Activated T-cell treated with anti-CD3 and anti-CD28 coated beads, Interleukin-2, amount 50 U/mL, for 72 hours (primary cell): ENCODE measurements at places on chromosomes 16 and 17.

- DNase-seq = peak; percentile 21
Observed at GRCh38 chr17:60169921-60170817, 20.4 kb downstream of the CA4 start.

GRCh38 chr17:82929011-82929622 lies 89.3 kb upstream of the ZNF750 start:
- no peak for DNase-seq

GRCh38 chr16:2881783-2882649 lies 999 bp upstream of the FLYWCH2 start:
- DNase-seq = peak; percentile 51

GRCh38 chr17:74892013-74892841 lies 1.2 kb downstream of the FADS6 start:
- no peak for DNase-seq

- DNase-seq = no peak
Observed at GRCh38 chr16:9279291-9280068, 188.0 kb downstream of the HAPSTR1 start.

GRCh38 chr17:77728474-77728795 lies 230.1 kb upstream of the TNRC6C start:
- no peak for DNase-seq

DNA sequence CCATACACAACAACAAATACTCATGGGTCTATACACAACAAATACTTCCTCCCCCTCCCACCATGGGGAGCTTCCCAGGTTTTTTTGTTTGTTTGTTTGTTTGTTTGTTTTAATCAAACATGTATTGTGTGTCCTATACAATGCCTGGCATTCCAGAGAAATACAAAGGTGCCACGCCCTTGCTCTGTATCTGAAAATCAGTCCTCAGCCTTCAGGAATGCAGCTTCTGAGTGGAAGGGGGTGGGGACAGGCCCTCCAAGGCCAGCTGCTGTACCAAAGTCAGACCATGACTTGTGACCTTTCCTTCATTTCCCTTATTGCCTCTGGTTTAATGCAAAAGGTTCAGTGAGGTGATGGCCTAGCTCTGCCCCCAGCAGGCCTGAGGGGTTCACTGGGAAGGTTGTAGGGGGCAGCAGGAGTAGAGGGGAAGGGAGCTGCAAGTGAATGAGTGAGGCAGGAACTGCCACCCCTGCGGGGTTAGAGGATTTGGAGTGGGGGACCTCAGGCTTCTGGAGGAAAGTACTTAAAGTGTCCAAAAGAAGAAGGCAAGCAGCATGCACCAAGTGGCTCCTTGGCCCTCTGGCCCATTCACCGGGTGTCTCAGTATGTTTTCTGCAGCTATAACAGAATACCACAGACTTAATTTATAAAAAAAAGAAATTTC lies 105.2 kb downstream of the CLEC16A start:
- no peak for DNase-seq

DNA sequence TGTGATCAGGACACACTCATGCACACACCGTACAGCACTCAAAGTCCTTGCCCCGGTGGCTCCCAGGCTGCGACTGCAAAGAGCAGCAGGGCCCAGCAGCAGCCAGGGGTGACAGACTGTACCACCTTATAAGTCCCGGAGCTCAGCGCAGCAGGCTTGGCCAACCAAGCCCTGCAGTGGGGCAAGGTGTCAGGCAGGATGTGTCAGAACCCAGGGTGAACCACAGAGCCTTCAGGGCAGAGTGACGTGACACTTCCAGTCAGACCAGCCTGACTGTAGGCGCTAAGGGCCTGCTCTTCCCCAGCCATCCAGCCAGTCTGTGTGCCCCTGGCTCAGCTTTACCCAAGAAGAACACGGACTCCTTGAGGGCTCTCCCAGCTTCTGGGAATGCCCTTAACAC lies 204.1 kb downstream of the COPRS start:
- DNase-seq = peak; percentile 50

DNA sequence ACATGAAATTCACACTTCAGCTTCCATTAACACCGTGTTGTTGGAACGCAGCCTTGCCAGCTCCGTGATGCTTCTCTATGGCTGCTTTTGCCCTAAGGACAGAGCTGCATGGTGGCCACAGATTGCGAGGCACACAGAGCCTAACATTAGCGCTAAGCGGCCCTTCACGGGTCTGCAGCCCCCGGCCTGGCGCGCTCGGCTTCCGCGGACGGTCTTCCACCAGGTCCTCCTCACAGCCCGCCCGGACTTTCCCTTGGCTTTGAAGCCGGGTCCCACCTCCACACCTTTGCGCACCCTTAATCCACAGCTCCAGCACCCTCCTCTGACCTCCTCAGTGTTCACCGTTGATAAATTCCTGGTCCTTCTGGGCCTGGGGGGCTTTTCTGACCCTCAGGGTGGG lies 19.6 kb downstream of the SCGB1C2 start:
- DNase-seq = no peak
